Stimulated activated CD4-positive, alpha-beta T cell treated with anti-CD3 and anti-CD28 coated beads, Interleukin-15, amount 100 ng/mL, for 48 hours (primary cell): ENCODE measurements at places on chromosomes 12 and 14.

DNA sequence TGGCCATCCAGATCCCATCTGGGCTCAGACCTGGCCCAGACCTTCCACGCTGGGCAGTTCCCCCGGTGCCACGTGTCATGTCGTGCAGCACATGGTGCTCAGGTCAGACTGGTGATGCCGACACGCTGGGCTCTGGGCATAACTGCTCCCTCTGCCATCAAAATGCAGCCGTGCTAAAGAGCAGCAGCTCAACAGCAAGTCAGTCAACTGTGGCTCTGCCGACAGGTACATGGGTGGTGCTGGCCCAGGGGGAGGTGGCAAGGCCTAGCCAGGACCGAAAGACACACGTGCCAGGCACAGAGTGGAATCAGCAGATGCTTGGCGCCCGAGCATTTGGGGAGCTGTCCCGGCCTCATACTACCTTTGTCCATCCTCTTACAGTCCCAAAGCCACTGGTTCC lies 1.6 kb downstream of the MCRS1 start:
- no peak for DNase-seq

DNA sequence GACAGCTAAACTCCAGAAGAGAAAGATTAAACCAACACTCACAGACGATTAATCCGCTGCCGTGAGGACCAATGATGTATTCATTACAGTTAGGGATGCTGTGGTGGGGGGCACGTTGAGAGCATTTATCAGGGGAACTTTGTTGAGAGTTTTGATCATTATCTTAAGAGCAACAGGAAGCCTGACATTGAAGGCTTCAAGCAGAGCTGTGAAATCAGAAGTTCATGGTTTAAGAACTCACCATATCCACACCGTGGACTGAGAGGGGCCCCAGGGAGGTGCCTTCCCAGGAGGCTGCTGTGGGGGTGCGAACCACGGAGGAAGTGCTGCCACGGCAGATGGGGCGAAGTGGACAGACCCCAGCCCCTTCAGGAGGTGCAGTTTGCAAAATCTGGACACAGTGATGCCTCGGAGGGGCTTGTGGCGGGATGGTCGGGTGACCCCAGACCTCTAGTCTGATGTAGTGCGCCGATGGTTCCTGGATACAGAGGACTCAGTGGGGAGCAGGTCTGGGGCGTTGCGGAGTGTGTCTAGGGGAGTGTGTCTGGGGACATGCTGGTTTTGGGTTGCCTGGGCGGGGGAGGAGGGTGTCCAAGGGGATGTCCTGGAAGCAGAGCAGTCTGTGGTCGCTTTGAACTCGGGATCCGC lies 73.0 kb downstream of the DIO3 start:
- no peak for DNase-seq

DNA sequence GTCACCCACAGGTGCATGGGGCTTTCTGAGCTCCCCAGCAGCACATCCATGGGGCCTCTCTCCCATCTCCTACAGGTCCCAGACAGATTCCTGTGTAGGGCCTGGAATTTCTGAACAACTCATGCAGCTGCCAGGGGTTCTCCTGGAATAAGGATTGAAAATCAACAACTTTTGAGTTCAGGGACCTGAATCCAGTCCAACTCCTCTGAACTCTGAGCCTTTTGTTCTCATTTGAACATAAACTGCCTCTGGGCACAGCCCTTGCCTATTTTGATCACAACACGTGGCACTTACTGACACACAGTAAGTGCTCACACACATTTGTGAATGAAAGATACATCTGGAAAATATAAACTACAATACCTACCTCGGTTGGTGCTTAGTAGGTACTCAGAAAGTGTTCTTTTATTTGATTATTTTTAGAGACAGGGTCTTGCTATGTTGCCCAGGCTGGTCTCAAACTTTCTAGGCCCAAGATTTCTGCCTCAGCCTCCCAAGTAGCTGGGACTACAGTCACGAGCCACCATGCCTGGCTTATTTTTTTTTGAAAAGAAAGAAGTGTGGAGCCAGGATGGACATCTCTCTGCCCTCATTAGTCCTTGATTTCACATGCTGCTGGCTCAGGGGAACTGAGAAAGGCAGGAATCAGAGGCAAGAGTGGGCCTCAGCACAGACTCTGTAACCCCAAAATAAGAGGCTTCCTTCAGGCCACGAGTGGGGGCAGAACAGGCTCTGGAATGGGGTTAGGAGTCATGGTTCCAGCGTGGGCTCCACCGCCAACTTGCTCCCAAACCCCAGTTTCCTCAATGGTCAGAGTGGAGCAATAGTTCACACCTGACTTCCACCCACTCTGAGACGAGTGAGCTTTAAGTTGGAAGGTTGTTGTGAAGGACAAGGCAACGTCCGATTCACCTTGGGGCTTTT lies 27.0 kb downstream of the SYNE3 start:
- DNase-seq: no peak

DNA sequence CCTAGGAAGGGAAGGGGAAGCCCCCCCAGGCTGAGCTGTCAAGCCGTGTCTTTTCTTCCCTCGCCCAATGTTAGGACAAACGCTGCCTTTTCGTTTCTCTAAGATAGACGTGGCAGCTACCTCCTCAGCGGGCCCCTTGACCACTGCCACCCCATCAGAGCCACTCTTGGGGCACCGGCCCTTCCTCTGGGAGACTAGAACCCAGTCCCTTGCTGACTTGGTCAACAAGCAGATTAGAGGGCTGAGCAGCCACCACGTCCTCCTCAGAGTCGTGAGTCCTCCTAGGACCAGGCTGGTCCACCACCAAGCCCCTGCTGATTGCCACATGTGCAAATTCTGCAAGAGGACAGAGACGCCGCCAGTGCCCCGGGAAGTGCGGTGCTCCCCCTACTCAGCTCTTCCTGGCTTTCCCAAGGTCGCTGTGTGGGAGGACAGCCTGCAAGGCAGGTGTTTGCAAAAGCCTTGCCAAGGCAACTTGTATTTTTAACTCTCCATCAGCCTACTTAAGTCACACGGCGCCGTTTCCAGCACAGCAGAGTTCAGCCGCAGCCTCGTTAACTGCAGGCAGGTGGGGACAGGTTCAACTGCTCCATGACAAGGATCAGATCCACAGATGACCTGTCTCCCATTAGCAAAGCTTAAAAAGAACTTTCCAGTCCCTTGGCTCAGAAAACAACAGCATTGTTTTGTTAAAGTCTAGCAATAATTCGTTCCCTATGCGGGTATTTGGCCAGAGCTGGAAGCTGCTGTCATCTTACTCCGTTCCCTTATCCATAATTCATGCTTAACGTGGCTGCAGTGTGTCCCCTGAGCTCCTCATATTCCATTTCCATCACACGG lies 65.6 kb downstream of the TESC start:
- DNase-seq: no peak

DNA sequence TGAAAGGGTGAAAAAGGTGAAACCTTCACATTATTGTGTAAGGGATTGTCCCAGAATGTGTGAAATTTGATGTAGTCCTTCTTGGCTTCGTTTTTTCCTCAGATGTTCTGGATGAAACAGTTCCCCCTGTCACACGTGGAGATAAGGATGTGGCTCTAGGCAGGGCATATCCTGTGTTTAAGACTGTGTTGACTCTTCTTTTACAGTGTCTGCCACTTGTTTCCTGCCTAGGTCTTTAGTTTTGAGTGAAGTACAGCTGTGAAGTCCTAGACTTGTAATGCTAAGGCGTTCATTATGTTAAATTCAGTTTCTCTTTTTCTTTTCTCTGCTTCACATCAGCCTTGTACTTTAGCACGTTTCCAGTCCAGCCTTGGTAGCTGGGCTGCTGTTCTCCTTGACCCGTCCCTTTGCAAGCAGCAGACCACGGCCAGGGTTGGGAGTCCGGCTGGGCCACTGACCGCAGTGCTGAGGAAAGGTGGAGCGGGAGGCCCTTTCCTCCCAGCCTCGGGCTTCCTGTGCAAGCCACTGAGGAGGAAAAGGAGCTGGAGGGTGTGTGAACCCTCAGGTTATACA lies 59.1 kb downstream of the RASSF3 start:
- DNase-seq: no peak

GRCh38 chr14:24243336-24243836 lies 963 bp upstream of the TINF2 start:
- DNase-seq: no peak

DNA sequence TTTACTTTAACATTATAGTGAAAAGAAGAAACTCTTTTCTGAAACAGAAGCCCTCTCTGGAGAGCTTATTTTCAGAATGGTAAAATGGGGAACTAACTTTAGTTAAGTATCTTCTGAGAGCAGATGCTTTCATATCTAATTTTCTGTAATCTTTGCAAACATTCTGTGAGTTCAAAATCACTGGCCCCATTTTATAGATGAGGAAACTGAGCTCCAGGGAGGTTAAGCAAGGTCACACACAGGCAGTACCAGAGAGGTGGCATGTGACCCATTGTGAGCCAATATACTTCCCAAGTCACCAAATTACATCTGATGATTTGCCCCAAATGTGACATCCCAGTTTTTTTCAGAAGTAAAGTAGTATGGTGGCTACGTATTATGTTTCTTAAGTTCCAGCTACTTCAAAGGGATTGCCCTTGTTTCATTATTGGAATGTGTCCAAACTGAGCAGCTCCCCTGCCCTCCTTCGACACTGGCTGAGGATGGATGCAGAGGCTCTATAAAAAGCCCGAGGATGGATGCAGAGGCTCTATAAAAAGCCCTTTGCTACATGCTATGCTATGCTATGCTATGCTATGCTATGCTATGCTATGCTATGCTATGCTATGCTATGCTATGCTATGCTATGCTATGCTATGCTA lies 36.2 kb upstream of the NUDT4 start:
- no peak for DNase-seq

DNA sequence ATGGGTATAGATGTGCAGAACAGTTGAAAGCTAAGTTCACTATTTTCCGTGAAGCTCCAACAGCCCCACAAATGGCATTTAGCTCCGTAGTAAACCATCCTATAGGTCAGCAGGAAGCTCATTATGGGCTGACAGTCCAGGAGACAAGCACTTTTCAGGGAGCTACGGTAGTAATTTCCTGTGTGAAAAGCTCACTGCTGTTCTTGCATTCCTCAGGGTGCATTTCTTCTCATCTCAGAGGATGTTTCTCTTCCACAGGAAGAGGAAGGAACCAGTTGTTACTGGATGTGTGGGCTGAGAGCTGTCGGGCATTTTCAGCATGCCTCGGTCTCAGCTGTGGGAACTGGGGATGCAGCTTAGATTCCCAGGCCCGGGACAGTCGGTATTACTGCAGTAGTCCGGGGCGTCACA lies 72.8 kb downstream of the GALNT4 start:
- no peak for DNase-seq

DNA sequence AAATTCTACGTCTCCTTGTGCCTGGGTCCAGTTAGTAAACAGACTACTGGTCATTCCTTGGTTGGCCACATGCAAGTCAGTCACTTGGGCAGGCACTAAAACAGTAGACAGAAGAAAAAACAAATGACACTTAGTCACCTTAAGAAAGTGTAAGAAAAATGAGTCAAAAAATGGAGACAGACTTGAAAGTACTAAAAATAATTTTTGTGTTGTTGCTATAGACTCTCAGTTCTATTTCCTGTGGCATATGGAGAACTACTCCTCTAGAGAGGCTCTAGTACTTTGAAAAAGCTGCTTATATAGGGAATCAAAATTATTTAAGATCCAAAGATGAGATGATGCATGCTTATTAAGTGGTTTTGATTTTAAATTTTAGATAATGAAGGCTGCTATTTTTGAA lies 56.0 kb downstream of the PTPRB start:
- no peak for DNase-seq
